ENCODE measurements at places on chromosomes 5 and 9.
A peak's percentile ranks its signal among the peaks of the same experiment; 100 is the strongest.

DNA sequence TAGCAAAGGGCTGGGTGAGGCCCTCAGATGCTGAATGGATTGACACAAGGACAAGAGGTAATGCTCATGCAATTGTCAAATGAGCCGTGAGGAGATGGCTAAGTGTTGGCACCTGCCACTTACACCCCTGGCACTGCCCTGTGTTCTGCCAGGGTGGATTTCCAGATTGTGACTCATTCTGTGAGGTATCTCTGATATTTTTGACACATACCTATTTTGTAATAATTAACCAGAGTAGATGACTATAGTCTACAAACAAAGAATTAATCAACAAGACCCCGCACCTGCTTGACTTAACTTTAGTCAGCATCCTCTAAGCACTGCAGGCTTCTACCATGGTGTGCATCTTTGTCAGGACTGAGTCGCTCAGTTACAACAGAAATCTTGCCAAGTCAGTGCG lies 200.8 kb downstream of the DIRAS2 start:
- no peak overlapping the region for H3K4me3 ChIP-seq
- no peak overlapping the region for H3K27ac ChIP-seq
- no peaks in the 10 kb centered on the region for H3K36me3 ChIP-seq
- peaks cover 26% of the 10 kb centered on the region for H3K27me3 ChIP-seq
- DNase-seq = no peak
- H3K4me1 ChIP-seq = no peaks in the 10 kb centered on the region

DNA sequence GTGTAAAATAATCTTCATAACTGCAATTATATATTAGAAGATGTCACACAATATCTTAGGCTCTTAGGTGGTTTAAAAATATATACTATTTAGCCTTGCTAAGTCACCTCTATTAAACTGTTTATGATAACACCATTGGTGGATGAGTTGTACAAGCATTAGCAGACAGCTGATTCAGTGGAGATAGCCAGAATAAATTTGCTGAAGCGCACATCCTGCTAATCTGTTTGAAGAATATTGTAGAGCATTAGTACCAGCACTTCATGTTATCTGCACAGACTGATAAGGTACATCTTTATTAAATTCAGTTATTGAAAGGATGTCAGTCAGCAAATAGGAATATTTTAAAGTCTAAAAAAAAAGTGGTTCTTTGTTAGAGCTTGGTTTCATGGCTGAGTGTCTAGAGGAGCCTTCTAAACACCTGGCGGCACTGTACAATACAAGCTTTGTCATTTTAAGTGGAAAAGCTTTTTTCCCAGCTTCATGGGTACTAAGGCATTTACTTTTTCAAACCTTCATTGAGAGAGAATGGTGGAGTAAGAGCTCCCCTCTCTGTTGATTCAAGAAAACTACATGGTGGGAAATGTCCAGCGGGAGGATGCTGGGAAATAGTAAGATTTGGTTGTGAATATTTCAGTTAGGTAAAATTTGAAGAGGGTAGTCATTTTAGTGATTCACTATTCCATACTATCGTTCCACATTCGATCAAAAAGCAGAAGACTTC lies 275.1 kb downstream of the SLF1 start:
- DNase-seq = no peak
- H3K4me3 ChIP-seq = no peak overlapping the region
- H3K36me3 ChIP-seq = no peaks in the 10 kb centered on the region
- H3K27ac ChIP-seq = no peak overlapping the region

- H3K27me3 ChIP-seq = no peaks in the 10 kb centered on the region
- no peak overlapping the region for H3K4me3 ChIP-seq
- no peaks in the 10 kb centered on the region for H3K4me1 ChIP-seq
- no peaks in the 10 kb centered on the region for H3K36me3 ChIP-seq
- no peak for DNase-seq
Observed at GRCh38 chr5:94498199-94498598, 120.2 kb downstream of the KIAA0825 start.

GRCh38 chr5:138402640-138403039 lies 36.2 kb upstream of the REEP2 start:
- H3K4me3 ChIP-seq = no peak overlapping the region
- no peaks in the 10 kb centered on the region for H3K27me3 ChIP-seq
- H3K27ac ChIP-seq = peak overlapping the region; percentile 23
- peaks cover 23% of the 10 kb centered on the region for H3K36me3 ChIP-seq
- peaks cover 11% of the 10 kb centered on the region for H3K4me1 ChIP-seq
- DNase-seq = no peak

- H3K27me3 ChIP-seq = no peaks in the 10 kb centered on the region
- DNase-seq = no peak
- H3K4me3 ChIP-seq = no peak overlapping the region
- no peak overlapping the region for H3K27ac ChIP-seq
- H3K36me3 ChIP-seq = peaks cover 9% of the 10 kb centered on the region
Observed at GRCh38 chr5:179596421-179596820, 27.1 kb downstream of the HNRNPH1 start.

DNA sequence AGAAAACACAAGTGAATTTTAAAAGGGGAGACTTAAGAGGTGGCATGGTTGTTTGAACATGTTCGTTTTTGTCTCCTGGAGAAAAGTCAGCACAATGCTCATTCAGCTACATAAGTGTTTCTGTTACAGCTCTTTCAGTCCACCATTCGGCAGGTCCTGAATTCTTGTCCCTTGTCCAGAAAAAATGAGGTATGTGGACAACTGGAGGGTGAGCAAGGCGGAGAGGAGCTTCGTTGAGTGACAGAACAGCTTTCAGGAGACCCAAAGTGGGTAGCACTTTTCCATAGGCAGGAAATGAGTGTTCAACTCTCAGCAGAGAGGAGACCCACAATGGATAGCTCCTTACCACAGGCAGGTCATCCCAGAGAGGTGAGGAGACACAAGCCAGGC lies 4.9 kb downstream of the PDCD1LG2 start:
- H3K4me1 ChIP-seq = peaks cover 35% of the 10 kb centered on the region
- no peak overlapping the region for H3K4me3 ChIP-seq
- no peaks in the 10 kb centered on the region for H3K27me3 ChIP-seq
- H3K36me3 ChIP-seq = no peaks in the 10 kb centered on the region

- H3K27me3 ChIP-seq = peaks cover 58% of the 10 kb centered on the region
- no peak for DNase-seq
- H3K4me1 ChIP-seq = peaks cover 5% of the 10 kb centered on the region
- no peaks in the 10 kb centered on the region for H3K36me3 ChIP-seq
- no peak overlapping the region for H3K4me3 ChIP-seq
Observed at GRCh38 chr9:76617497-76618175, 146.6 kb upstream of the PCA3 start.

- no peaks in the 10 kb centered on the region for H3K36me3 ChIP-seq
- no peaks in the 10 kb centered on the region for H3K4me1 ChIP-seq
- no peak overlapping the region for H3K4me3 ChIP-seq
- no peak for DNase-seq
- no peak overlapping the region for H3K27ac ChIP-seq
- peaks cover 9% of the 10 kb centered on the region for H3K27me3 ChIP-seq
Observed at GRCh38 chr9:97770808-97771372, 73.8 kb upstream of the XPA start.

- H3K36me3 ChIP-seq = no peaks in the 10 kb centered on the region
- H3K27me3 ChIP-seq = peaks cover 6% of the 10 kb centered on the region
- no peak overlapping the region for H3K27ac ChIP-seq
Observed at GRCh38 chr9:8261737-8262136, 462.2 kb upstream of the DMAC1 start.

DNA sequence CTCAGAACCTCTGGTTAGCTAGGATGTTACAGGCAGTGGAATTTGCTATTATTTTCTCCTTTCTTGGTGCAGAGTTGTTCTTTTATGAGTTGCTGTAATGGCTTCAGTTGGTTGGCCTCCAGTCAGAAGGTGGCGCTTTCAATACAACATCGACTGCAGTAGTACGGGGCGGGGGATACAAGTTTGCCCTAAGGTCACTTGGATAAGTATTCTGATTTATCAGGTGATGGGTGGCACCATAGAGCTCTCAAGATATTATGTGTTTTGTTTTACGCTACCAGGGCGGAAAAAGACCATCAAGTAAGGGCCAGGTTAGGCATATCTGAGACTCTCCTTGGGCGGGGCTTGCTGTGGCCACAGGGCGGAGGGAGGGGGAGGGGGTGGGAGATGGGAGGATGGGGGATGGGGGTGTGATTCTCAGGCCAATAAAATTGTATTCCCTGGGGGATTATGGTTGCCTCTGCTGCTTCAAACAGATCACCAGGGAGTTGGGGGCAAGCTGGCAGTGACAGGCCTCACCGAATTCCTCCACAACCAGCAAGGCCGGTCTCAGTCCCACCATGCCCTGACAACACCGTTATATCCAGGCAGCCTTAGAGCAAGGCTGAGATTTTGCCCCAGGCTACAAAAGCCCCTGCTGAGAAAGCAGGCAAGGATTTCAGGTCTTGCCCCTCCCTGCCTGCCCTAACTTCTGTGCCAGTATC lies 15.9 kb upstream of the RNF38 start:
- peaks cover 1% of the 10 kb centered on the region for H3K4me1 ChIP-seq
- H3K27me3 ChIP-seq = no peaks in the 10 kb centered on the region
- H3K27ac ChIP-seq = no peak overlapping the region
- no peak for DNase-seq
- H3K36me3 ChIP-seq = peaks cover 9% of the 10 kb centered on the region

- H3K4me1 ChIP-seq = peaks cover 4% of the 10 kb centered on the region
- H3K27me3 ChIP-seq = no peaks in the 10 kb centered on the region
- H3K27ac ChIP-seq = no peak overlapping the region
- H3K36me3 ChIP-seq = peaks cover 25% of the 10 kb centered on the region
Observed at GRCh38 chr9:3434594-3434993, 91.2 kb downstream of the RFX3 start.

DNA sequence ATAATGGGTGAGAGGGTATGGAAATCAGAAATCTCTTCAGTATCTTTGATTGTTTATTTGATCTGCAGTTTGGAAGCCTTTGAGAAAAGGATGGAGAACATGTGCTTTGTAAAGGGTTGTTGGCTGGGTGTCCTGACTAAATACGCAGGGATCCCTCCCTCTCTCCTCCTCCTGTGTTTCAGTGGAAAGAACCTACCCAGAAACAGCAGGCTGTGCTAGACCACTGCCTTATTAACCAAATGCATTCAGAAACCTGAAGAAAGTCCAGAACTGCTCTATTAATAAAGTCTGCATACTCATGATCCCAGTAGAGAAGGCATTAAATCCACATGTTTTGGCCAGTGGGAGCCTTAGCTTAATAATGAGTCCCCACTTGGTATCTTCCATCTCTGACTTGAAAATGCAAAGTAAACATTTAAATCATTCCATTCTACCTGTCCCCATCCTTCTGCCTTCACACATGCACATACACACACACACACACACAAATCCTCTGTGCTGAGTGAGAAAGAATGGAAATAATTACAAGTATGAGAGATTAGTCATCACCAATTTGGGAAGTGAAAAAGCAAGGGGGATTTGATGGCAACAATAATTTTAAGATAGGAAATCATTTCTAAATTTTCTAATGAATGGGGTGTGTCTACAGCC lies 10.0 kb upstream of the LECT2 start:
- no peak for DNase-seq
- H3K4me1 ChIP-seq = no peaks in the 10 kb centered on the region
- no peak overlapping the region for H3K4me3 ChIP-seq
- H3K36me3 ChIP-seq = no peaks in the 10 kb centered on the region
- H3K27me3 ChIP-seq = peaks cover 25% of the 10 kb centered on the region

- H3K36me3 ChIP-seq = no peaks in the 10 kb centered on the region
- H3K4me3 ChIP-seq = no peak overlapping the region
- no peak for DNase-seq
- no peaks in the 10 kb centered on the region for H3K27me3 ChIP-seq
Observed at GRCh38 chr5:153373130-153373498, 117.4 kb upstream of the GRIA1 start.

GRCh38 chr9:98701576-98701975 lies 7.2 kb downstream of the GABBR2 start:
- H3K27ac ChIP-seq = no peak overlapping the region
- no peak overlapping the region for H3K4me3 ChIP-seq
- H3K36me3 ChIP-seq = no peaks in the 10 kb centered on the region
- H3K4me1 ChIP-seq = no peaks in the 10 kb centered on the region
- DNase-seq = no peak

DNA sequence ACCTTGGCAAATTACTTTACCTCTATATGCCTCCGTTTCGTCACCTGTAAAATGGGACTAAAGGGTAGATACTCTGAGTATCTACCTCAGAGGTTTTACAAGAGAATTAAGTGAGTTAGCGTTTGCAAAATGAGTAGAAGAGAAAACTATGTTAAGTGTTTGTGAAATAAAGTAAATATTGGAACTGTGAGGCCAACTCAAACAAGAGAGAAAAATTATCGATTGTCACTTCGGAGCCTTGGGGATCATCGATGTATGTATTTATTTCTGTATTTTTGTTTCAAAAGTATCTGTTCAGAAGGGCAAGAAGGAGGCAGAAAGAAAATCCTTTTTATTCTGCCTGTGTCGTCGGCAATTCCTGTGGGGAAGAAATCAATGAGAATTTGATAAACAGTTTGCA lies 25.8 kb upstream of the C5orf58 start:
- H3K27me3 ChIP-seq = peaks cover 14% of the 10 kb centered on the region
- H3K4me3 ChIP-seq = no peak overlapping the region
- H3K36me3 ChIP-seq = no peaks in the 10 kb centered on the region
- DNase-seq = no peak
- no peaks in the 10 kb centered on the region for H3K4me1 ChIP-seq
- no peak overlapping the region for H3K27ac ChIP-seq

- H3K27ac ChIP-seq = no peak overlapping the region
- no peaks in the 10 kb centered on the region for H3K4me1 ChIP-seq
Observed at GRCh38 chr5:149371296-149371962, 7.7 kb downstream of the IL17B start.

- no peak overlapping the region for H3K4me3 ChIP-seq
- H3K27ac ChIP-seq = no peak overlapping the region
- no peak for DNase-seq
- no peaks in the 10 kb centered on the region for H3K27me3 ChIP-seq
- H3K4me1 ChIP-seq = no peaks in the 10 kb centered on the region
Observed at GRCh38 chr5:36031223-36031622, 35.5 kb downstream of the UGT3A2 start.

DNA sequence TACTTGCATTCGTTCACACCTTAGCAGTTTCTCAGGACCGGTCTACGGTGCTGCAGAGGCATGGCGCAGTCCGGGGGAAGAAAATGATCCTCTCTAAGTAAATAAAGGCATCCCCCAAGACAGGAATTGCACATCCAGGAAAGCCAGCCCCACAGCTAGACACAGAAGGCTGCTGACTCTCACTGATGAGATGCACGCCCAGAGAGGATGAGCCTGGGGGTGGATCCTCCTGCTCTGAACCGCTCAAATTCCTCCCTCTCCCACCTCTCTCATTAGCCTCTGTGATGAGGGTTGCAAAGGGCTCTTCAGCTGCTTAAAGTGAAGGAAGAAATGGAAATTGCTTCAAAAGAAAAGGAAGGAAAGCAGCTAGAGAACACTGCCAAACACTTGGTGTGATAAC lies 132.4 kb downstream of the TTLL11 start:
- no peak overlapping the region for H3K27ac ChIP-seq
- peaks cover 1% of the 10 kb centered on the region for H3K36me3 ChIP-seq
- peaks cover 10% of the 10 kb centered on the region for H3K4me1 ChIP-seq
- no peaks in the 10 kb centered on the region for H3K27me3 ChIP-seq

GRCh38 chr9:84718476-84718875 lies 48.9 kb downstream of the NTRK2 start:
- no peak for DNase-seq
- H3K27me3 ChIP-seq = peaks cover 25% of the 10 kb centered on the region
- H3K27ac ChIP-seq = no peak overlapping the region
- no peaks in the 10 kb centered on the region for H3K4me1 ChIP-seq
- no peak overlapping the region for H3K4me3 ChIP-seq
- no peaks in the 10 kb centered on the region for H3K36me3 ChIP-seq

- H3K36me3 ChIP-seq = peaks cover 15% of the 10 kb centered on the region
- H3K4me3 ChIP-seq = peak overlapping the region; percentile 86
- peaks cover 40% of the 10 kb centered on the region for H3K4me1 ChIP-seq
- no peaks in the 10 kb centered on the region for H3K27me3 ChIP-seq
Observed at GRCh38 chr5:172834415-172835289, 601 bp downstream of the ERGIC1 start.

- no peak overlapping the region for H3K27ac ChIP-seq
- no peak overlapping the region for H3K4me3 ChIP-seq
- H3K4me1 ChIP-seq = no peaks in the 10 kb centered on the region
Observed at GRCh38 chr9:98341157-98342097, 86.0 kb upstream of the TBC1D2 start.

All from activated naive CD8-positive, alpha-beta T cell treated with anti-CD3 and anti-CD28 coated beads for 36 hours (primary cell).